Gastrocnemius medialis (tissue), 4 donors: ENCODE measurements at places on chromosomes 7 and 10. TPM values are rescaled to one million over a fixed set of nuclear protein-coding genes. Genes with fewer than 3 reads are reported as not detected.

The GTF2IRD1 gene
- 68.7 TPM for total RNA-seq

The RNF148 gene
- total RNA-seq, result not detected

The CRHR2 gene
- total RNA-seq, result 0.07 TPM

The IFIT5 gene
- total RNA-seq, result 2.4 TPM

DNA sequence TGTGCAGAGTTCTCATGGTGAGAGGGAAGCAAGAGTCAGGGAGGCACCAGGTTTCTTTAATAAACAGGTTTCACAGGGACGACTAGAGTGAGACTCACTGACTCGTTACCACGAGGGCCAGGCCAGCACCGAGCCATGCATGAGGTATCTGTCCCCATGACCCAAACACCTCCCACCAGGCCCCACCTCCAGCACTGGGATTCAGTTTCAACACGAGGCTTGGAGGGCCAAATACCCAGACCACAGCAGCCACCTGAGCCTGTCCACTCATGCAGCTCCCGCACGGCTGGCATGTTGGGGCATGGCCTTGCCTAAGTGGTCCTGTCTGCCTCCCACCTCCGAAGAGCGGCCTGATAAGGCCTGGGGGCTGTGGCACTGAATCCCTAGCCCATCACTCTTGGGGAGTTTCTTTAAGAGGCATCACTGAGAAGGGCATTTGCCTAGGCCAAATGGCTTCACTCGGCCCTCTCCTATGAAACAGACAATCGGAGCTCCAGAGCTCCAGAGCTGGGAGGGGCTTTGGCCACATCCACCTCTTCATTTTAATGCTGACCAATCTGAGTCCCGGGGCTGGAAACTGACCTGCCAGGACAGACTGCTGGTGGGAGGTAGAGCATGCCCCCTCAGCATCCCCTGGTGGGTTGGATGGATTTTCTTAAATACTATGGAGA, 157.8 kb downstream of the DNAJB6 start:
- DNase-seq, result no peak

The ADAM22 gene
- 0.31 TPM for total RNA-seq

The CALML3 gene
- not detected for total RNA-seq

DNA sequence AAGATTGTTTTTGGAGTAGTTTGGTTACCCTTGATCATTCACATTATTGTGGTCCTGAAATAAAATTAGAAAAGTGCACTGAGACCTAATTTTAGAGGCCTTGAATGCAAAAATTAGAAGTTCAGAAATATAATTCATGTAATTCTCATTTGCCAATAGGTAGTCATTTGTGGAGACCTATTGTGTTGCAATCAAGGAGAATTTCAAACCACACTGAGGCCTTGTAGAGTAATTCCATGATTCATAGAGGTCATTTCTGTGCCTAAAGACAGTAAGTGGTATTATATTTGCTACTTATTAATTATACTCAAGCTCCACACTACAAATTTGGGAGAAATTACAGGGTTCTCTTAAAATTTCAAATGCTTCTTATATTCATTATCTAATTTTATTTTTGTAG, 946.8 kb upstream of the POT1 start:
- DNase-seq, result no peak

GRCh38 chr10:46236546-46236887, 50.3 kb upstream of the ANTXRL start:
- DNase-seq, result no peak

The CPEB3 gene
- total RNA-seq, result 19.1 TPM

DNA sequence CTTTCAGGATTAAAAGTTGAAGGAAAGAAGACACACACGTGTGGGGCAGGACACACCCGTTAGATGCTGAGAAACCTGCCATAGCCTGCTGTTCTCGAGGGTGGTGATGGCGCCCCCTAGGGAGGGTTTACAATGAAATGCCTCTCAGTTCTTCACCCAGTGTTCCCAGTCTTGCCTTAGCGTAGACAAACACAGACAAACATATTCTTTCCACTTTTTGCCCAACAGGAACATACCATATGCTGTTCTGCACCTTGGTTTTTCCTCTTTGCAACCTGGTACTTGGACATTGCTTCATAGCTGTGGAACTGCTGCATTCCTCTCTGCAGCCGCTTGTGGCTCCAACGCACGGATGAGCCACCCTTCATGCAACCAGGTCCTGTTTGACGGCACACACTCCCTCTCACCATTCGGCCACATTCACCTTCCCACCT, 23.3 kb upstream of the HSPA12A start:
- no peak for DNase-seq

- DNase-seq, result peak; percentile 91
These were observed 10.6 kb downstream of the DNAJB6 start for GRCh38 chr7:157347217-157347904.

The TMEM273 gene
- 11.2 TPM for total RNA-seq

The MGAM2 gene
- 0.27 TPM for total RNA-seq

The TMEM270 gene
- not detected for total RNA-seq

The HYAL4 gene
- total RNA-seq, result 11.0 TPM

- DNase-seq, result no peak
These were observed 261.7 kb upstream of the TCERG1L start for GRCh38 chr10:131573256-131573655.

- DNase-seq, result no peak
These were observed 51.9 kb upstream of the COMTD1 start for GRCh38 chr10:75287697-75288096.

The PAX4 gene
- total RNA-seq, result not detected

GRCh38 chr7:106871793-106872571, 6.9 kb downstream of the PIK3CG start:
- DNase-seq, result no peak

GRCh38 chr7:43303740-43304241, 191.3 kb downstream of the HECW1 start:
- DNase-seq, result no peak

DNA sequence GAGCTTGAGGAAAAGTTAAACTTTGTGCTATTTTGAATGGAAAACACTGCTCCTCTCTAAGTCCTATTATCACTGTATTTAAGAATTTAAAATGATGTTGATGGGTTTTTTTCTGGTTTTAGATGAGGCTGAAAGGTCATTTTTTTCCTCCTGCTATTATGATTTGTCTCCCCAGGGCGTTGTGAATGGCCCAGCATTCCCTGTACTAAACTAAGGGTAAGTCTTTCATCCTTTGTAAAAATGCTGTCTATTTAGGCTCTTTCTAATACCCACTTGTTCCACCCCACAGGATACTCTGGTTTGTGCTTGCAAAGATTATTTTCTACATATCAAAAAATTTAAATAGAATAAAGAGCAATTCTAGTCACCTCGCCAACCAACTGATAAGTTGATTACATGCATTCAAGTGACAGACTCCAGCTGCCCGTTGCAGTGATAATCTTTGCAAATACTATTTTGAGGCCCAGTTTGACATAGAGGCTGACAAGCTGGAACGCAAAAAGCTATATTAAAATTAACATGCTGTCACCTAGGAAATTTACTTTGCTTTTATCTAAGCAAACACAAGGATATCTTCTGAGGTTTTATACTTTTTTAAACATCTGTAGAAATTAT, 222.3 kb upstream of the TMEM229A start:
- no peak for DNase-seq

DNA sequence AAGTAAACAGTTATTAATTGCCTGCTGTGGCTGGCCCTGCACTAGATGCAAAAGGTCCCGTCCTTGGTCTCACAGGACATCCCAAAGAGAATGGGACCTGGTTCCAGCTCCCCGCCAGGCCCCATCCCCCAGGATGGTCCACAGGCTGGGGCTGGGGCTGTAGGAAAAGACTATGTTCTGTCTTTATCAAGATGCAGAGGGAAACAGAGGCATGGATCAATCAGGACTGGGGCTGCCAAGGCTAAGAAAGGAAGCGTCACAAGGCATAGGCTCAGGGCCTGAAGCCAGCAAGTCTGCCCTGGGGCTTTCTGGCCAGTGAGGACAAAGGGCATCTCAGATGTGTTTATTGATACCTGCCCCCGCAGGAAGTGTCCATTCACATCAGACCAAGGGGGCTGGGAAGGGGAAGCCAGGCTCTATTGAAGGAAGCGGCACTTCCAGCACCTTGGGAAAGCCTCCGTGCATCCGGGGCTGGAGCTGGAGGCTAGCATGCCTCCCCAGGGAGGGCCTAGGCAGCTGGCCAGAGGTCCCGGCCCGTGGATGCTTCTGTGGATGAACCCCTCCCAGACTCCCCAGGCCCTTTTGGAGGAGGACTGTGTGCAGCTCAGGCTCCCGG, 5.8 kb downstream of the VSIR start:
- DNase-seq, result no peak

- DNase-seq, result no peak
These were observed 451.3 kb downstream of the GPAM start for GRCh38 chr10:111732166-111732785.

GRCh38 chr7:150974468-150975391, 3.4 kb downstream of the KCNH2 start:
- no peak for DNase-seq

GRCh38 chr10:71633920-71634319, 85.7 kb downstream of the C10orf105 start:
- no peak for DNase-seq

The PRSS37 gene
- not detected for total RNA-seq

DNA sequence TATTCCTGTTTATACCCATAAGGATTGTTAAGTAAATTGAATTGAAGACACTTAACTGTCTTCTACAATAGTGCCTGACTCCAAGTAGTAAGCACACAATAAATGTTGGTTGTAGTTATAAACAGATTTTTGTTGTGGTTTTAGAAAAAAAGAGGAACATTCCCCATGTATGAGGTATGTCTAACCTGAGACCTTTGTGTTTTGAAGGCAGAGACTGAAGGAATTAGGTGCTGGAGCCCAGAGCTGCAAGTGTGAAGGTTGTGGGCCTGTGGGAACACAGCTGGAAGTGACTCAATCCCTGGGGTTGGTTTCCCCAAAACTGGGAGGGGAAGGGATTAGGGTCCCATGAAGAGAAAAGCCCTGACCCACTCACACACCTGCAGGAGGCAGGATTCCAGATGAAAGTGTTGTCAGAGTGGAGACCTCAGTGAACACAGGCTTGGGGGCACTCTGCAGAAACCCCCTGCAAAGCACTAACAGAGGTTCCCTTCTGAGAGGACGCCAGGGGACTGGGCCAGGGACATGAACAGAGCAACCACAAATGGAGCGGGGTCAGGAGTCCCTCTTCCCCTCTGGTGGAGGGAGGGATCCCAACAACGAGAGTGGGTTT, 265.1 kb upstream of the KLF14 start:
- DNase-seq, result no peak
